ENCODE measurements at places on chromosomes 7 and 10. TPM values are rescaled to one million over a fixed set of nuclear protein-coding genes. Genes with fewer than 3 reads are reported as not detected.

- no peak for DNase-seq
Measured at GRCh38 chr10:33803248-33803647, 468.8 kb upstream of the NRP1 start.

DNA sequence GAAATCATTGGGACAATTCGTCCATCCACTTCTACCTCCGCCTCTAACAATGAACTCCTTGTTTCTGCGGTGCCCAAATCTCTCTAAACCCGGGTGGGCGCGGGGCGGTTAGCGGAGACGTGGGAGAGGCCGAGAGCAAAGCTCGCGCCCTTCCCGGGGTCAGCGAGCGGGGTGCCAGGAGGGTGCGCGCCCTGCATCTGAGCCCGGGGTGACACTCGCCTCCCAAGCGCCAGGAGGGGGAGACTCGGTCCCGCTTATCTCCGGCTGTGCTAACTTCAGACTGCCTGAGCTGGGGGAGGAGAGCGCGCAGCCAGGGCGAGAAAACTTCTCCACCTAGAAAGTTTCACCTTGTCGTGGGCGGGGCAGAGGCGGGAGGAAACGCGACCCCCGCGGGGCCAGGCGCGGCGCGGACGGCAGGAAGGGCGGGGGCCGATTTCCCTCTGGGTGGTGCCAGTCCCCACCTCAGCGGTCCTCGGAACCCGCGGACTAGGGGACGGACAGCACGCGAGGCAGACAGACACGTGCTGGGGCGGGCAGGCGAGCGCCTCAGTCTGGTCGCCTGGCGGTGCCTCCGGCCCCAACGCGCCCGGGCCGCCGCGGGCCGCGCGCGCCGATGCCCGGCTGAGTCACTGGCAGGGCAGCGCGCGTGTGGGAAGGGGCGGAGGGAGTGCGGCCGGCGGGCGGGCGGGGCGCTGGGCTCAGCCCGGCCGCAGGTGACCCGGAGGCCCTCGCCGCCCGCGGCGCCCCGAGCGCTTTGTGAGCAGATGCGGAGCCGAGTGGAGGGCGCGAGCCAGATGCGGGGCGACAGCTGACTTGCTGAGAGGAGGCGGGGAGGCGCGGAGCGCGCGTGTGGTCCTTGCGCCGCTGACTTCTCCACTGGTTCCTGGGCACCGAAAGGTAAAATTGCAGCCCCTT is at the start of gene MET:
Gene MET, plus strand, starts transcription at position 516 of the 915 bp plus-strand sequence. CDS start 26,889 bp downstream, outside the sequence.
- DNase-seq: peak; percentile 82

DNA sequence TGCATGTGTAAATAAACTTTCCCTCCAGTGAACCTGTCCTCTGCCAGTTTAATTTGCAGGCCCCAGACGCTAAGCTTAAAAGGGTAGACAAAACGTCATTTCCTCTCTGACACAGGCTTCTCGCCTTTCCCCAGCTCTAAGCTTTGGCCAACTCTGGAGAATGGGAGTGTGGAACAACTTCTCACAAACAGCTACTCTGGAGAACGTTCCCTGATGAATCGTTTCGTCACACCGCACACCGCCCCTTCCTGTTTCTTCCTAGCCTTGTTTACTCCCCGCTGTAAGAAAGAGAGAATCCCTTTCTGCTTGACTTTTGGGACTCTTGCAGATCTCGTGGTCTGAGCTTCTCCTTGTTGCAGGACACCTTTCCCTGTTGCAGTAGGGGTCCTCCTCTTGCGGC is 564.2 kb downstream of the TCERG1L start:
- peak; percentile 43 for DNase-seq

GRCh38 chr10:60208676-60209269 is 180.9 kb downstream of the ANK3 start:
- peak; percentile 60 for DNase-seq

DNA sequence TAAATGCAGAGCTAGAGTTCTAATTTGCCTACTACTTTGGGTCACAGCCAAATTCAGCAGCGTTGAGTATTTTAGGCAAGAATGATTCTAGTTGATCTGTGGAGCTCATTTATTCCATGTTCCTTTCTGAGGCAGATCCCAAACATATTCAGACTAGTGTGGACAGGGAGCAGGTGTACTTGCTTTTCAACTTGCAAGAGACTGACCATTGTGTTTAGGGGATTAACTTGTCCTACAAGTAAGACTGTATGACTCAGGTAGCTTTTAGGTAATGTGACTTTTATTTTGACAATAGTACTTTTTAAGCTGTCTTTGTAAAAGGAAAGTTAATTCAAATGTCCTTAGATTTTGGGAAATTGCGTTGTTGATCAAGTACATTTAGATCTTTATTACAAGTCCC is 285.5 kb downstream of the TWIST1 start:
- no peak for DNase-seq

GRCh38 chr10:17435187-17435586 is 19.2 kb downstream of the ST8SIA6 start:
- DNase-seq: no peak

DNA sequence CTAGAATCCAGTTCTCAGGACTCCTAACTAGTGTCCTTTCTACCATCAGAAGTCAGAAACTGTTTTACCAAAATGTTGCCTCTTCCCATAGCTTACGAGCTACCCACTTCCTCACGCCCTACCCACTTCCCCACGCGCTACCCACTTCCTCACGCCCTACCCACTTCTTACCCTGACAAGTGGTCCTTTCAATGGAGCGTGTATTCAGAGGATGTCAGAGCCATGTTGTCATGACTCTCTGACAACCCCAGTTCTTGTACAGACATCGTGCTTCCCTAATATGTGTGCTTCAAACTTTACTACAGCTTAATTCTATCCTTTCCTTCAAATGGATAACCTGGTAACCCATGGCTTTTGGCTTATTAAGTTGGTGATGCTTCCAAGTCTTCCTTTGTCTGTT is 84.8 kb upstream of the PHF14 start:
- no peak for DNase-seq

The ZNF511 gene
- 51.8 TPM for total RNA-seq

The CALHM3 gene
- not detected for total RNA-seq

The STYXL1 gene
- total RNA-seq: 40.3 TPM

The TPST1 gene
- total RNA-seq: 11.0 TPM

The CRHR2 gene
- not detected for total RNA-seq

The ARHGEF5 gene
- 9.3 TPM for total RNA-seq

The PLEKHS1 gene
- total RNA-seq: 0.09 TPM

Data from A673 (cell line).